ENCODE measurements at places on chromosomes 11 and 22. TPM values are rescaled to one million over a fixed set of nuclear protein-coding genes. Genes with fewer than 3 reads are reported as not detected.

The HBG2 gene
- total RNA-seq: not detected

The UBQLN3 gene
- not detected for total RNA-seq

The EXPH5 gene
- total RNA-seq: 10.6 TPM

The PRPF19 gene
- total RNA-seq: 152 TPM

The C11orf42 gene
- total RNA-seq: not detected

The ROBO4 gene
- total RNA-seq: not detected

GRCh38 chr11:87463486-87464102 lies 425.9 kb downstream of the TMEM135 start:
- peak; percentile 72 for DNase-seq

DNA sequence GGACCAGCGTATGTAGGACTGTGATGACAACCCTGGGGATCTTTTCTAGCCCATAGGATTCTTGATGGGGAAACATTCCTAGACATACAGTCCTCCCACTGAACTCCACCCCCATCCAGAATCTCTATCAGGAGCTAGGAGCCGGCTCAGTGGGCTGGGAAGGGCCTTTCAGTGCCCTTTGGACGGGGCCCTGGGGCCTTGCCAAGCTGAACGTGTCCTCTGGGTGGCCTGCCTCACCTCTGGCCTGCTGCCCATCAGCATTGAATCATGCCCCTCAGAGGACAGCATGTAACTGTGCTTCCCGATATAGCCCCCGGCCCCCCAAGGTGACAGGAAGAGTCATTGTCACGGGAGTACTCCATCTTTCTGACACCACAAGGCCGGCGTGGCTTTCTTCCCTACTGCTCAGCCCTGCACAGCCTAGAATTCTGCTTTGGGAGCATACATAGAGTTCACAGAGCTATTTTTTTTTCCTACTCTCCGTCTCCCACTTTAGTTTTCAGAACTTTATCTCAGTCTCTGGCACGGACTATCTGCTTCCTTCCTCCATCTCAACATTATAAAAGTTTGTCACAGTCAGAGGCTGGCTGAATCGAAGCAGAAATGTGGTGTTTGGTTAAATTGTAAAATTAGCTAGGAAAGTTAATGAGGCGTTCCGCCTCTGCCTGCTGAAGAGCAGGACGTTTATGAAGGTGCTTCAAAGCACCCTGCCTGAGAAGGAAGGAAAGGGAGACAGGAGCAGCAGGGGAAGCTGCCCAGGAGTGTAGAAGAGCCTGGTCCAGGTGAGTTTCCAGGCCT lies 111.9 kb downstream of the ZBTB16 start:
- DNase-seq: no peak

- DNase-seq: no peak
Observed at GRCh38 chr11:2273311-2273710, 2.9 kb upstream of the ASCL2 start.

DNA sequence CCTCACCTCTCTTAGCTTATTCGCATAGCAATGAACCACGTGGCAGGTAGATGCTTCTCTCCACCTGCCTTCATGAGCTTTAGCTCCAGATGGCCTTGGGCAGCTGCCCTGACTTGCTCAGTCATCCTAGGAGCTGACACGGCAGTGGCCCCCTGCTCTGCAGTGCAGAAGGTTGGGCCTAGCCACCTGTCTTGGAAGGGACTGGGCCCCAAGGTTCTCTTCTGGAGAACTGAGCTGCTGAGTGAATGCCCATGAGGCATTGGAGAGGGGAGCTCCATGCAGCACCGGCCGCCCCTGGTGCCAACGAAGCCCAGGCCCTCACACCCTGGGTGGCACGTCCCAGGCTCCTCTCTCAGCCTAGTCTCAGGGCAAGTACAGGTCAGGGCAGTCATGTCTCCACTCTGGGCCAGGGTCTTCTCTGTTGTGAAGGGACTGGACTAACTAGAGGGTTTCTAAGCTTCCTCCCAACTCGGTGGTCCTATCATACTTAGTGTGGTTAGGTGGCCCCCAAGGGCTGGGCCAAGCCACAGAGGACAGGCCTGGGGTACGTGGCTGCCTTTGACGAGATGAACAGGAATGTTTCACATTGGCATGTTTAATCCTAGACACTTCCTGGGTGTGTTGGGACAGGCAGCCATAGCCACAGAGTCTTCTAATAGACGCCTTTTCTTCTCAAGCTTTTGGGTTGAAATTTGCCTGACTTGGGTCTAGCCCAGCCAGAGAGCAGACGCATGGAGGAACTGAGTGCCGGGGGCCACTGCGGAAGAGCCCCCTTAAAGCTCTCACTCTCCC lies 47.9 kb downstream of the ALX4 start:
- DNase-seq: no peak

GRCh38 chr11:2301631-2302305 lies at the start of the genes C11orf21 and TSPAN32:
Gene C11orf21, minus strand, starts transcription at chr11:2301918. Its CDS starts 110 bp downstream, at chr11:2301808.
Gene TSPAN32, plus strand, starts transcription at chr11:2302013. Its CDS starts 137 bp downstream, at chr11:2302150.
- DNase-seq: no peak

DNA sequence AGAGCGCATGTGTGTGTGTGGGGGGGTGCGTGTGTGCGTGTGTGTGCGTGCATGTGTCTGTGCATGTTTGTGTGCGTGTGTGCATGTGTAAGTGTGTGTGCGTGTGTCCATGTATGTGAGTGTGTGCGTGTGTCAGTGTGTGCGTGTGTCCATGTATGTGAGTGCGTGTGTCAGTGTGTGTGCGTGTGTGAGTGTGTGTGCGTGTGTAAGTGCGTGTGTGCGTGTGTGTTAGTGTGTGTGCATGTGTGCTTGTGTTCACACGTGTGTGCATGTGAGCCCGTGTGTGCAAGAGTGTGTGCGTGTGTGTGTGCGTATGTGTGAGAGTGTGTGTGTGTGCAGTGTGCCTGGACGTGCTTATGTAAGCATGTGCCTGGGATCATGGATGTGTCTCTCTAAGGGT lies 14.7 kb upstream of the APOL6 start:
- DNase-seq: no peak

GRCh38 chr11:72676861-72677341 lies 2.7 kb upstream of the PDE2A start:
- DNase-seq: peak; percentile 38

DNA sequence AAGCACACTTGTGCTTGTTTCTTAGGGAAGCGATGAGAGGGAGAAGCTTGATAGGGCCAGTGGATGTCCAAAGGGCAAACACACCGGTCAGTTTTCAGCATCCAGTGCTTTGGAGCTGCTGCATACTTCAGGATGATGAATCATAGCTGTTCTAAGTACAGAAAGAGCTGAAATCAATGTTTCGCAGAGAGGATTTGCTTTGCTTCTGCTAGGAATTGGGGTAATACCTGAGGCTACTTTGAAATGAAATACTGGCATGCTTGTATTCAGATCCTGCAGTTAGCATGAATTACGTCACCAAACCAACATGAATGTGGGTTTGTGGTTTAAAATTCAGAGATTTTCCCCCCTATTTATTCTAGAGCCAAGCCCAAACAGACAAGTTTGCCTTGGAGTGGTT lies 41.7 kb upstream of the SC5D start:
- no peak for DNase-seq

DNA sequence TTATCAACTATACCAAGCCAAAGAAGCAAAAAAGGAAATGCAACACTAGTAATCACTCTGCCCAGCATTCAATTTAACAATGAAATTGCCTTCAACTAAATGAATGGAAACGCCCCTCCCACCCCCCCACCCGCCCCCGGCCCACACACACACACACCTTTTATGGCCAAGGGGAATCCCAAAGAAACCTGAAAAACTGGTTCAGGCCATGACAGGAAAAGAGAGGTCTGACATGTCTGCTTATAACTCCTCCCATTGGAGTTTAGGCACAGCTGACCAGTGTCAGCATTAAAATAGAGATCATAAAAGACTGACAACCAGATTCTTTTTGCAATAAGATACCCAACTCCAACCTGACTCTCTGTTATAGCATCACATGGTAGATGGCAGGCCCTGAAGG lies 42.6 kb downstream of the ACER3 start:
- DNase-seq: peak; percentile 71

DNA sequence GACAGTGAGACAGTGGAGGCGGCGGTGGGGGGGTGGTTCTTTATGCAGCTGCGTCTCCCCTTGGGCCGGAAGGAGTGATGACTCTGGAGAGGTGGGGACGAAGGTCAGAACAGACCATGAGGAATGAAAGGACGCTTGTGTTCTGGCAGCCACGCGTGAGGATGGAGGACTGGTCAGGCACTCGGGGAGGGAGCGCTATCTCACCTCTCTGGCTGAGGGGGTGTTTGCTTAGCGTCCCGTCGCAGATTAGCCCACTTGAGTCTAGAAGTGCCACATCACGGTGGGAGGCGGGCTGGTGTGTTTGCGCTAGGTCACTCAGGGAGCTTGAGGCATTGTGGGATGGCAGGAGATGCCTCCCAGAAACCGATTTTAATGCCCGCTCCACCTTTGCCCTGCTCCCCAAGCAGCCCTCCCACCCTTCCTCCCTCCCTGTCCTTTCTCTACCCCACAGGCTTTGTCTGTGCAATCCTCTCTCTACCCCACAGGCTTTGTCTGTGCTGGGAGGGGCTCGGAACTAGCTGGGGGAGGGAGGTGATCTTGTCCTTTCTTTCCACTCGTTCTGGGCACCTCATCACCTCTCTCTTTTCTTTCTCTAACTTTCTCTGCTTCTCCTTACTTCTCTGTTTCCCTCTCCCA lies 97.8 kb downstream of the PKNOX2 start:
- no peak for DNase-seq

DNA sequence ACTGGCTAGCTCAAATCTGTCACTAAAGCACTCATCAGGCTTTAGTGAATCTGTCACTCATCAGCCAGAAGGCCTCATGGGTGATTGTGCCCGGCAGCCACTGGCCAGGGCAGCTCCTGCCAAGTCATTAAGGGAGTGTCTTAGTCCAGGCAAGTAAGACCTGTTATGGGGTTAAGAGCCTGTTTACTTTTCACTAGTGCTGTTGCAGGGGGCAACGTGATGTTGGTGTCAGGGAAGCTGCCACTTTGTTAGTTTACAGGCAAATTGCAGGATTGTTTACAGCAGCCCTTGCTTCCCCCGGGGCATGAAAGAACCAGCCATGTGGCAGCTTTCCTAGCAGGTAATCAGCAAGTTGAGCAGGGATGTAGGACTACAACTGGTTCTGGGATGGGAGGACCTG lies 155.6 kb upstream of the NCAM1 start:
- DNase-seq: no peak

DNA sequence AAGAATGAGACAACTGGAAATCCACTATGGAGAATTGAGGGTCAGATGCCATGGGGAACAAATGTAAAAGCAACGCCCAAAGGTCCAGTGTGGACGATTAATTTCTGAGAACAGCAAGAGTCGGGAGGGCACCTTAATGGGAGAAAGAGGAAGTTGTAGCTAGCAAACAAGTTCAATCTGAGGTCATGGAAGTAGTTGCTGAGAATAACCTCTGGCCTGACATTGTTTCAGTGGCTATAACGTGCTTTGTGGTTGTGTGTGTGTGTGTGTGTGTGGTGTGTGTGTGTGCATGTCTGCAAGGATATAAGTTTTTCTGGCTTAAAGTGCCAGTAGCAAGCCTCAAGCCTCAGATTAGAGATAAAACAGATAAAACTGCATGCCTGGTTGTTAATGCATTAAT lies 1630.1 kb upstream of the TENM4 start:
- DNase-seq: peak; percentile 48

- no peak for DNase-seq
Observed at GRCh38 chr11:114379394-114380069, 20.8 kb downstream of the C11orf71 start.

GRCh38 chr11:75571625-75572024 lies 9.6 kb downstream of the SERPINH1 start:
- DNase-seq: no peak

DNA sequence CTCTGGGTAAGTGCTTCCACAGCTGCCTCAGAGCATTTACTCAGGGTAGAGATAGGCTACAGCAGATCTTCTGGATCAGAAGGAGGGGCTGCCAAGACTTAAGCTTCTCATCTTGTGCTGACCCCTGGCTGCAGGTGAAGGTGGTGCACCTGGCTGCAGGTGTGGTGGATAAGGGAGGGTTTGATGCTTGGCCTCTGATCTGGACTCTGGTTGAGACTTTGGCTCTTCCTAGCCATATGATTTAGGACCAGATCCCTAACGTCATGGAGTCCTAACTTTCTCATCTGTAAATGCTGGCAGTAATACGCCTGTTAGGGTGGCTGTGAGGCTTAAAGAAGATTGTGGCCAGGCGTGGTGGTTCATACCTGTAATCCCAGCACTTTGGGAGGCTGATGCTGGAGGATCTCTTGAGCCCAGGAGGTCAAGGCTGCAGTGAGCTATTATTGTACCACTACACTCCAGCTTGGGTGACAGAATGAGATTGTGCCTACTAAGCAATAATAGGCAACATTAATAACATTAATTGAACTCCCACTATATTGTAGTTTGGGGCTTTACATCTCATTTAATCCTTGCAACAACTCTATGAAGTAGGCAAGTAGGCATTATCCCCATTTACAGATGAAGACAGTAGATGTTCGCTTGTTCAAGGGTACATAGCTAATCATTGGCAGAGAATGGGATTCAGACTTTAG lies 10.7 kb downstream of the DTX4 start:
- peak; percentile 66 for DNase-seq

DNA sequence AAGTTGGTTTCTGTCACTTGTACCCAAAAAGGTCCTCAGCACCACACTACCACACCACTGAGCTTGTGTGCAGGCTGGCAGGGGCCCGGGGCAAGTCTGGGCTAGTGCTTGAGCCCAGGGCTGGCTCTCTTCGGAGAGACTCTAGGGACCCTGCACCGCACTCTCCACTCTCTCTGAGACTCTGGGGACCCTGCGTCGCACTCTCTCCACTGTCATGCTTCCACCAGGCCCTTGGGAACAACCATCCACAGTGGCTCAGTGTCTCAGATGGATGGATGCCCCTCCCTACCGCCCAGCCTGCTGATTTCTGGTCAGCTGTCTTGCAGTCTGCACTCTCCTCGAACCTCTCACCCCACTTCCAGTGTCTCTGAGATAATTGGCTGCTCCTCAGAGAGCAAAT lies 2.0 kb upstream of the SBF1 start:
- DNase-seq: no peak

GRCh38 chr11:56624661-56625110 lies 10.0 kb upstream of the OR5M1 start:
- peak; percentile 91 for DNase-seq

DNA sequence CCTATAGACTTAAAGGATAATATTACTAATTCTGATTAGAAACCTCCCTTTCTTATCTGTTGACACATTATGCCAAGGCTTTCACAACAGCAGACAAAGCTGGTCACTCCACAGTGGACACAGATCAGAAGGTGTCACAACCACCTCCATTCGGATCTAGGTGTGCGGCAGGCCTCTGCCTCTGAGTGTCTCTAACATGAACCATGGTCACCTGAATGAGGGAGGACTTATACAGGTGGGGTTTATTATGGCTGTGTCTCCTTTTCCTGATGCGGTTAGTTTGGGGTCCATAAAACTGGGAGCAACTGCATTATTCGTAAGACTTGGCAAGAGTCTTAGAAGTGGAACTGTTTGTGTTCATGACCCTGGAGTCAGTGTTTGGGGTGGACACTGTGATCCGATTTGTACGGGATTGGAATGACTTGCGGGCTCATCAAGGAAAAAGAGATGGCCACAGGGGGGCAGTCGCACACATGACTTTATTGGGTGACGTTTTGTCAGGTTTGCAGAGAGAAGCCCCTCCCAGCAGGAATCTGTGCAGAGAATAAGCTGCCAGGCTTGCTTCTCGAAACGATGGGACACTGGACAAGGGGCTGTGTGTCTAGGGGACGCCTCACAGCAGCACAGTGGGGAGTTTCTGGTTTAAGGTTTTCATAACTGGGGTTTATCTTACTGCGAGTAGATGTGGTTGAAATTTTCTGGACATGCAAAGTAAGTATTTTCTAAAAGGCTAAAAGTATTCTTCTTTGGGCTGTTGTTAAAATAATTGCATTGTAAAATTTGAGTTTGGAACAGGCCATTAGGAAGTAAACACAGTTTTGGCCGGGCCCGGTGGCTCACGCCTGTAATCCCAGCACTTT lies 90.6 kb downstream of the GAB4 start:
- peak; percentile 64 for DNase-seq
